ENCODE measurements at places on chromosomes 2 and 18.

DNA sequence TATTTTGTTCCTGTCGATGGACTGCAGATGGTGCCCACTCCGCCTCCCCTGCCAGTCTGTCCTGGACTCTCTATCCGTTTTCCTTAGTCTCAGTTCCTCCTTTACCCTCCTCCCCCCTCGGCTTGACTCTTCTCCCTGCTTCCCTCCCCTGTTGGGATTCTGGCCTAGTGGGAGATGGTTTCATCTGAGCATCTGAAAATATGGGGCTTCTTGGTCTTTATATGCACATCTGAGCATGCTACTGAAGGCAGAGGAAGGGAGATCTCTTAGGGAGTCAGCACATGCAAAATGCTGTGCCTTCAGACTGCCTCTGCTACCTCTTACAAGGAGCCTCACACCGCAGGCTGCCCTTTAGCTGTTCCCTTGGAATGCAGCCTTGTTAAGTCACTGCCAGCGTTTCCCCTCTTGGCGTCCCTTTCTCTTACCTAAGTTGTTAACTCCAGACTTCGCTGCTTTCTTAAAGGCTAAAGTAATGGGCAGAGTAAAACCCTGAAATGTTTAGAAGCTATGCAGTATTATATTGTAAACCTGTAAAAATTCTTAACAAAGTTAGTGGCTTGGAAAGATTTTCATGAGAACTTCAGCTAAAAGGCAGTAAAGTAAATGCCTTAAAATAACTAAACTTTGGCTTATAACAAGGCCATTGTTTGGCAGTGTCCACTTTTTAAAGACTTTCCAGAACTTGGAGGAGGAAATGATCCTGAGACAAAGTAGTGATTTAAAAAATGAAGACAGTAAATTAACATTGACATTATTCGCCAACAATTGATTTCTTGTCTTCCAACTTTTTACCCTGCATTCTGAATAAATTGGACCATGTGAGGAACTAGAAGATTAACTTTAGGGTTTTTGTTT, 49.8 kb downstream of the LDLRAD4 start:
- no peak for DNase-seq

GRCh38 chr2:19851116-19851695, 50.6 kb downstream of the TTC32 start:
- DNase-seq, result no peak

GRCh38 chr2:139924070-139924469, 1143.9 kb upstream of the NXPH2 start:
- no peak for DNase-seq

GRCh38 chr2:5315512-5315911, 376.7 kb upstream of the SOX11 start:
- DNase-seq, result no peak

- no peak for DNase-seq
Measured at GRCh38 chr2:226611196-226611943, 188.2 kb downstream of the IRS1 start.

GRCh38 chr2:112600634-112601033, 16.2 kb downstream of the CHCHD5 start:
- peak; percentile 40 for DNase-seq

GRCh38 chr18:36572135-36572856, 256.5 kb downstream of the TPGS2 start:
- DNase-seq, result peak; percentile 67

GRCh38 chr2:81290846-81291245, 986.3 kb upstream of the LRRTM1 start:
- DNase-seq, result no peak

GRCh38 chr2:165876712-165877111, 76.9 kb downstream of the TTC21B start:
- DNase-seq, result no peak

- DNase-seq, result no peak
Measured at GRCh38 chr2:105239924-105240323, 1.6 kb upstream of the GPR45 start.

DNA sequence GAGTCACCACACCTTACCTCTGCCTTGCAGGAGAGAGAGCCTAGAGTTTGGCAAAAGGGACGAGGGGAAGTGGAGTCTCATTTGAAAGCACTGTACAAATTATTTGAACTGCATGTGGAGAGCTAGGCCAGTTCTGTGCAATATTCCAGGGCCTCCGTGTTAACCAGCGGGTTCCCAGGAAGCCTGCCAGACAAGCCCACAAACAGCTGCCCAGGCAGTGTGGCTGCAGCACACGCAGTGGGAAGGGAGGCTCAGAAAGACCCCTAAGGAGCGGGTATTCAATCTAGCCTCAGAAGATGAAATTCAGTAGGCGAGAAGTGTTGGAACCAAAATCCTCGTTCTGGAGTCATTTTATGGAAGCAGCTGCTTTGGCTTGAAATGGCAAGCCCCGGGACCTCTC, 30.7 kb downstream of the CNGA3 start:
- DNase-seq, result no peak

GRCh38 chr18:37299471-37300304, 265.9 kb downstream of the CELF4 start:
- DNase-seq, result peak; percentile 88

DNA sequence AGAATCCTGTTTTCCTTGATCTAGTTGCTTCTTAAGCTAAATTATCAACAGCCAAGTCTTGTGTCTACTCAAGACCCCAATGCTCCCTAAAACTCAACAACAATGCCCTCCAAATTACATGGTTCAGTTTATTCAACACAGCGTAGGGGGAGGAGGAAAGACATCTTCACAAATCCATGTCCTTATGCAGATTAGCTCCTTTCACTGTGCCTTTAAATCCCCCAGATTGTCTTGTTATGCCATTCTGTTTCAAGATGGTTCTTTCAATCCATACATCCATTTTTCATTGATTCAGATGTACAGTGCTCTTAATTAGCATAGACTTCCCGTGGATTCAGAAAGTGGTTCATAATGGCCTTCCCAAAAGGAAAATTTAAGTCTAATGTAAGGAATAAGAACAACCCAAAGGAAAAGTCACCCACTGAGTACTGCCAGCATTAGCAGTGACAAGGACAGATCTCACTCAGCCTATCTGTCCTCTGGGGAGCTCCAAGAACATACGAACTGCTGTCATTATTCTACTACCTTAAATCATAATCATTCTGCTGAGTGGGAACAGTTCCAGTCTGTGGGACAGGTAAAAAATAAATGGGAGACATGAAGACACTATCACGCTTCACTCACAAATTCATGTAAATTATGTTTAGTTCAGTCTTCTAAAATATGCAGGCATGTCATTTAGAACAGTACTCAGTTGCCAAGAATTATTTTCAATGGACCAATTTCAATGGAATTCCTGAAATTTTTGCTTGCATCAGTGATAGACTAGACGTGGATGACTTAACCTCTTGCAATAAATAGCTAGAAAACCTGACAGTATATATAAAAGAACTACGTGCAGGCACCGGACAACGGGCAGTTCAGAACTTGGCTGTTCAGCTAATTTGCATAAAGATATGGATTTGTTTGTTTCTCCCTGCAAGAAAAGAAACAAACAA, 58.9 kb upstream of the RNU4ATAC start:
- no peak for DNase-seq

- DNase-seq, result no peak
Measured at GRCh38 chr18:63422864-63423304, 608 bp upstream of the VPS4B start.

Measured in OCI-M1 (cell line).